Melanocyte of skin (primary cell): ENCODE measurements at places on chromosomes 4 and X. TPM values are rescaled to one million over a fixed set of nuclear protein-coding genes. Genes with fewer than 3 reads are reported as not detected.

TEX13D gene
- not detected in 2 replicates for total RNA-seq

TGIF2LX gene
- total RNA-seq: not detected in 2 replicates

XG gene
- under 0.01 TPM in 1 of 2 replicates, not detected in the other for total RNA-seq

SLC9B1 gene
- total RNA-seq: 0.69 and 1.5 TPM in 2 replicates

MTMR1 gene
- total RNA-seq: 12.7 and 15.9 TPM in 2 replicates

MFAP3L gene
- 12.3 and 17.0 TPM in 2 replicates for total RNA-seq

RS1 gene
- not detected in 2 replicates for total RNA-seq

TMEM255A gene
- 10.5 and 18.6 TPM in 2 replicates for total RNA-seq

RAB9B gene
- 0.67 and 1.9 TPM in 2 replicates for total RNA-seq

GAGE12J gene
- not detected in 2 replicates for total RNA-seq

ITGB1BP2 gene
- 1.7 and 2.3 TPM in 2 replicates for total RNA-seq

CSAG1 gene
- not detected in 2 replicates for total RNA-seq

SCRG1 gene
- total RNA-seq: 0.36 TPM in 1 of 2 replicates, not detected in the other

ZNF827 gene
- 3.8 and 9.1 TPM in 2 replicates for total RNA-seq

NXF2B gene
- total RNA-seq: not detected in 2 replicates

CXorf49B gene
- total RNA-seq: not detected in 2 replicates

ANXA10 gene
- 0.33 TPM in 1 of 2 replicates, not detected in the other for total RNA-seq

ADH7 gene
- total RNA-seq: not detected in 2 replicates

HTN1 gene
- not detected in 2 replicates for total RNA-seq

CXorf65 gene
- total RNA-seq: not detected in 2 replicates

XPNPEP2 gene
- total RNA-seq: not detected in 2 replicates

KLKB1 gene
- 0.31 TPM in 1 of 2 replicates, not detected in the other for total RNA-seq

PHKA1 gene
- total RNA-seq: 6.7 and 7.6 TPM in 2 replicates

TEC gene
- total RNA-seq: 1.0 and 1.8 TPM in 2 replicates

ADAM29 gene
- not detected in 2 replicates for total RNA-seq

PPP2R2C gene
- not detected in 2 replicates for total RNA-seq

FGD1 gene
- 8.3 and 16.0 TPM in 2 replicates for total RNA-seq

TMSB15A gene
- total RNA-seq: 7.2 and 8.0 TPM in 2 replicates

CXCL6 gene
- total RNA-seq: 4.0 and 23.7 TPM in 2 replicates

USP51 gene
- total RNA-seq: 7.9 and 8.0 TPM in 2 replicates

ERAS gene
- total RNA-seq: not detected in 2 replicates

FGF13 gene
- 0.69 and 2.2 TPM in 2 replicates for total RNA-seq

DCAF12L2 gene
- total RNA-seq: not detected in 2 replicates

NUDT11 gene
- 2.8 and 7.6 TPM in 2 replicates for total RNA-seq

EREG gene
- total RNA-seq: 0.34 and 0.36 TPM in 2 replicates

MAGEA6 gene
- total RNA-seq: not detected in 2 replicates

KIF4A gene
- 8.0 and 11.7 TPM in 2 replicates for total RNA-seq

GRIA3 gene
- total RNA-seq: under 0.01 and 0.36 TPM in 2 replicates

PTTG2 gene
- not detected in 2 replicates for total RNA-seq

ARHGEF6 gene
- 2.6 and 2.7 TPM in 2 replicates for total RNA-seq

RHOXF2B gene
- not detected in 2 replicates for total RNA-seq

SYN1 gene
- 0.36 TPM in 1 of 2 replicates, not detected in the other for total RNA-seq

GAGE2A gene
- not detected in 2 replicates for total RNA-seq

PGK1 gene
- total RNA-seq: 216 and 221 TPM in 2 replicates

SSX7 gene
- not detected in 2 replicates for total RNA-seq

SATL1 gene
- total RNA-seq: not detected in 2 replicates

FAT1 gene
- 122 and 124 TPM in 2 replicates for total RNA-seq

FAM9B gene
- not detected in 2 replicates for total RNA-seq

TMPRSS11F gene
- total RNA-seq: not detected in 2 replicates

SLC25A53 gene
- total RNA-seq: 6.0 and 6.7 TPM in 2 replicates
